ENCODE measurements at places on chromosomes 1 and 21.

DNA sequence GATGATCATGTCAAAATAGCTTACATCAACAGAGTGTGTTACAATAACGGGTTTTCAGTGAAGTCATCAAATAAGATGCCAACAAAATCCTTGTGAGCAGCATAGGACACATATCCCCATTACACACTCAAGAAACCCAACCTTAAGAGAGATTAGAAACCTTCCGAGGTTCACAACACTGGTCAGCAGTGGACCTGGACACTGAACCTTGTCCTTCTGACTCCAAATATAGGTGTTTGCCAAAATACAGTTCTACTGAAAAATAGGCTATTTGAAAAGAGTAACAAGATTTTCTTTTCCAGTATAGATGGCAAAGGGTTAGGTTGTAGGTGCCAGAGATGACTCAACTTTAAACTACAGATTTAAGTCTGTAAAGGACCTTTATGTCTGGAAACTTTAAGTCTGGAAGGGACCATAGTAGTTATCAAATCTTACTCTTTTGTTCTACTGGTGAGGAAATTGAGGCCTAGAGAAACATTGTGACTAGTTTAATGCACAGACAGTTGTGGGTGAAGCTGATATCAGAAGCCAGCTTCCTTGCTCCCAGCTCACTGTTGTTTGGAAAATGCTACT lies 811 bp upstream of the REG4 start:
- no peak for DNase-seq

- DNase-seq: no peak
Observed at GRCh38 chr21:28734522-28735175, 258.0 kb downstream of the LTN1 start.

- DNase-seq: no peak
Observed at GRCh38 chr21:33974513-33975468, 59.2 kb upstream of the ATP5PO start.

GRCh38 chr1:172135978-172136610 lies 284.4 kb upstream of the C1orf105 start:
- DNase-seq: no peak

Data from Ammon's horn (tissue), 1 donor.